ENCODE measurements at places on chromosomes 13 and 19.

DNA sequence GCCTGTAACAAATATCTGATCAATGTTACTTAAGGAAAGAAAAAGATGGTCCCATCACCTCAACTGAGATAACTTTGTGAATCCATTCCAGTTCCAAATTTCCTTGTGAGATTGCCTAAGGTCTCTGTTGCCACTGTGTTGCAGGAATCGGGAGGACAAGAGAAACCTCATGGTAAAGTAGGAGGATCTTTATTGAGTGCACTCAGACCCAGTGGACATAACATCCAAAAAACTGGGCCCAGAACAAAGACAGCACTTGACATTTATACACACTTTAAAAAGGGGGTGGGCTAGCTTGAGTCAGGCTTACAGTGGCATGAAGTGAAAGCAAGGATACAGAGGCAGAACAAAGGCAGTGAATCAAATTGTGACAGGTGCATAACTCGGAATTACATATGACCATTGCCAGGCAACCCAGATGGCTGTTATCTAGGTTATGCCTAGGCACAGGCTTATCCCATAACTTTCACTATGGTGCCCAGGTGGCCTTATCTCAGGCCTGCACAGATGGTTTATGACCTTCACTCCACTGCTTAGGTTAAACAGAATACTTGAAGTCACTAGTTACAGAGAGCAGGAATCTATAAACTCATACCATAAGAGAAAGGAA, 459.4 kb upstream of the PCDH20 start:
- no peak for DNase-seq

DNA sequence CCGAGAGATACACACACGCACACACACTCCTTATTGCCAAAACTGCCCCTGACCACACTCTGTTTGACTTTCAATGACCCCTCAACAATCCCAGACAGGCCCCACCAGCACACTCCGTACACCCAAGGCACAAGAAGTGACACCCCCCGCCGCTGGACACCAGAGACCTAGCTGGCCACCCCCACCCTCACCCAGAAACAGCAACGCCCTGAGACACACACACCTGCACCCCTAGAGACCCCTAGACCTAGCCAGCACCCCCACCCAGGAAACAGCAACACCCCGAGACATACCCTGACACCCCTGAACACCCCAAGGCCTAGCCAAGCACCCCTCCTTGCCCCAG, 1.1 kb upstream of the PTGER1 start:
- DNase-seq: no peak

GRCh38 chr19:5016781-5017180, 47.9 kb downstream of the KDM4B start:
- DNase-seq: no peak

DNA sequence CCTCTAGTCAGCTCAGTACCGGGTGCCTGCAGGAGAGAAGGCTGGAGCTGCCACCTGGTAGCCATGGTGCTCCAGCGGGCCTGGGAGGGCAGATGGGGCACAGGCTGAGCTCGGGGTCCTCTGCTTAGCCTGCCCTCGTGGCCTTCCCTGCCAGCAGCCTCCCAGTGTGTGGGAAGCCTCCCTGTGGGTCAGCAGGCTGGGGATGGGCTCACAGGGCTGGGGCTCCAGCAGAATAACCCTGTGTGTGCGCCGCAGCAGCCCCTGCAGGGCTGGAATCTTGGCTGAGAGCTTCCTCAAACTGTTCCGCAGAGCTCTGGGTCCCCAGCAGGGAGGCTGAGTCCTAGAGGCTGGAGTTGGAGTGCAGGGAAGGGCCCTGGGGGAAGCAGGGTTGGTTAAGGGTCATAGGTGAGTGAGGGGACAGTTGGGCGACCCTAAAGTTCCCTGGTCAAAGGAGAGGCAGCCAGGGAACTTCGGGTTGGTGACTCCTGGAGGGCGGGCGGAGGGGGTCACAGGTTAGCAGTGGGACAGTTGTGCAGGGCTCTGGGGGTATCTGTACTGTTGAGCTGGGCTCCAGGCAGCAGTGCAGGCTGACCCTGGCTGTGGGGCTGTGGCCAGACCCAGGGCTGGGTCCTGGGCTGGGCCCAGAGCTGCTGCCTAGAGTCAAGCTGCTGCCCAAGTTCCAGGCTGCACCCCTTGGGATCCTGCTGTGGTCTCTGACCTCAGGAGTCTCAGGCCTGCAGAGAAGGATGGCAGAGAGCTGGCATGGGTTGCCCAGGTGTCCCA, 14.0 kb downstream of the ARHGAP33 start:
- DNase-seq: no peak

GRCh38 chr19:48530066-48530720, 18.6 kb upstream of the LMTK3 start:
- DNase-seq: no peak

DNA sequence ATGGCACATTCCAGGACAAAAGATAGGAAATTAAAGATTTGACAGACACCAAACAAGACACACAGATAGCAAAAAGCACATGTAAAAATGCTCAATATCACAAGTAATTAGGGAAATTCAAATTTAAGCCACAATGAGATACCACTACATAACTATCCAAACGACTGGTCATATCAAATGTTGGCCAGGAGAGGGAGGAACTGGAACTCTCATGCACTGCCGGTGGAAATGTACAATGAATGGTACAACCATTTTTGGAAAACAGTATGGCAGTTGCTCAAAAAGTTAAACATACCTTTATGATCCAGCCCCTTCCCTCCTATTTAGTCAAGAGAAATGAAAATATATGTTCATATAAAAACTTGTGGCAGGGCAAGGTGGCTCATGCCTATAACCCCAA, 36.8 kb upstream of the CYP2S1 start:
- no peak for DNase-seq

- no peak for DNase-seq
These were observed 91.3 kb downstream of the IER2 start for GRCh38 chr19:13241231-13242104.

GRCh38 chr13:111367340-111367739, 46.9 kb downstream of the TEX29 start:
- DNase-seq: no peak

DNA sequence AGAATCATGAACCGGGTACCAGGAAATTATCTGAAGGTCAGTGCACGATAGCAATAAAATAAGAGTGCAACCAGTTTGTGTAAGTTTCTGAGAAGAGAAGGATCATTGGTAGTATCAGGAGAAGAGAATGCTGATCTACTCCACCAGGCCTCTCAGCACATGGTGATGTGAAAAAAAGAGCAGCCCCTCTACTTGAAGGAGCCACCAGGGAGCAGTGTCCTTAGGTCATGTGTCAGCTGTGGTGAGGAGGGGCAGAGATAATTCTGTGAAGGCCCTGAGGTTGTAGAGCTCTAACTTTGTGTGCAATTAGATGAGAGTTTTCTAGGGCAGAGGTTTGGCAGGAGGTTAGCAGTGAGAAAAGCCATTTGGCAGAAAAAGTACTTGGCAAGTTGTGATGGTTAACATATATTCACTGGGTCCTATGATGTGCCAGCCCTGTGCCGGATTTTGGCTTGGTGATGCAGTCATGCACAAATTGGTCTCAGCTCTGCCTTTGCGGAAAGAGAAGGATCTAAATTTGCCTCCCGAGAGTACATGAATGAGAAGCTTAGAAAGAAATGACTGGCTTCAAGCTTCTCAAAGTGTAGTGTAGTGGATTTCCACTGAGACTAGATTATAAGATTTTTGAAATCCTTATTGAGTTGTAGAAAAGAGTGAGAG, 19.2 kb upstream of the ZC3H13 start:
- DNase-seq: no peak

- no peak for DNase-seq
These were observed 27.7 kb downstream of the TMEM161A start for GRCh38 chr19:19110410-19111135.

- no peak for DNase-seq
These were observed 14.4 kb upstream of the RFXAP start for GRCh38 chr13:36804588-36804987.

GRCh38 chr13:23898101-23898500, 799 bp upstream of the C1QTNF9B start:
- DNase-seq: no peak

GRCh38 chr13:50644081-50644871, 199.2 kb downstream of the DLEU7 start:
- DNase-seq: no peak

GRCh38 chr13:30622551-30622950, 4.8 kb downstream of the USPL1 start:
- DNase-seq: no peak
